ENCODE measurements at places on chromosomes 2 and 18.
A peak's percentile ranks its signal among the peaks of the same experiment; 100 is the strongest.

DNA sequence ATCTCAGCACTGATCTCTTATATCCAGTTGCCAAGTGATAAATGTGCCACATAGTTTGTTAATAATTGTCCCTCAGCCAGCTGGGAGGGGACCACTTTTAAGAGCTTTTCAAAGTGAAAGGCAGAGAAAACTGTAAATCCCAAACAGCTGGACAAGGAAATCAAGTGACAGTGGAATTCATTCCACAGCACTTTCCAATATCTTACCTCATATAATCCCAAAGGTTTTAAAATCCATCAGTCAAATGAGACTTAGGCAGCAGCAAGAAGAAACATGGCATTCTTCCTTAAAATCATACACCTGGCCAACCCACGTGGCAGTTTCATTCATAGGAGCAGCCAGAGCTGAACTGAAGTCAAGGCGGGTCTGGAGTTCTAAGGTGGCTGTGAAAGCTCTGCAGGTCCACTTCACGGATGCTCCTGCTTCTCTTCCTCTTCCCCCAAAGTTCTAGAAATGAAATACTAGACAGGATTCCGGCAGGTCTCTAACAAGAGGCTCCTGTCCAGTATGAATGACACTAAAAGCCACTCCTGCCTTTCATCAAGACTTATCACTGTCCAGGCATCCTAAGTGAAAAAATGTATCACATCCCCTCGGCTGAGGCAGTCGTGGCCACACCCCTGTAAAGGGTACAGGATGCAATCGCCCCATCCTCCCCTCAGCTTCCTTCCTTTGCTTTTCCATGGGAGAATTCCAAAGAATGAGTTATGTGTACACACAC, 190.4 kb upstream of the STK17B start:
- DNase-seq, result no peak

- DNase-seq, result no peak
Observed at GRCh38 chr2:206515580-206515979, 72.2 kb downstream of the ADAM23 start.

- no peak for DNase-seq
Observed at GRCh38 chr2:20986024-20986939, 57.6 kb downstream of the APOB start.

DNA sequence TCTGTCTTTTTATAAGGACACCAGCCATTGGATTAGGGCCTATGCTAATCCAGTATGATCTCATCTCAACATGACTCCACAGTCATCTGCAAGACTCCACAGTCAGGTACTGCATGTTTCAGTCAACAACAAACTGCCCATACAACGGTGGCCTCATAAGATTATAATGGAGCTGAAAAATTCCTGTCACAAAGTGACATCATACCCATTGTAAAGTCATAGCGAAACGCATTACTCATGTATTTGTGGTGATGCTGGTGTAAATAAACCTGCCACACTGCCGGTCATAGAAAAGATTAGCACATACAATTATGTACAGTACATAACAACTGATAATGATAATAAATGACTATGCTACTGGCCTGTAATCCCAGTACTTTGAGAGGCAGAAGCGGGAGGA, 102.2 kb downstream of the TEX51 start:
- no peak for DNase-seq

DNA sequence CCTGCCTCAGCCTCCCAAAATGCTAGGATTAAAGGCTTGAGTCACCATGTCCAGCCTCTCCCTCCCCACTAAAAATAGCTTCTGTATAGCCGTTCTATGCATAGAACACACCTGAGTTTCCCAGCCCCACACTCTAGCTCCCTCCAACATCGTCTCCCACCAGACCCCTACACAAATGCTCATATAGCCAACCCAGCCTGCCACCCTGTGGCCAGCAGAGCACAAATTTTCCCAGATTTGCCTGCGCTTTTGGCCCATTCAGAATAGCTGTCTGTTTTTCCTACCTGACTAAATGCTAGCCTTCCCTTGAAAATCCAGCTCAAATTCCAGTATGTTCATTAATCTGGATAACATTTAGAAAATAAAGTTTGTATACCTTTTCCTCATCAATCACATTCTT, 22.8 kb downstream of the TRABD2A start:
- no peak for DNase-seq

DNA sequence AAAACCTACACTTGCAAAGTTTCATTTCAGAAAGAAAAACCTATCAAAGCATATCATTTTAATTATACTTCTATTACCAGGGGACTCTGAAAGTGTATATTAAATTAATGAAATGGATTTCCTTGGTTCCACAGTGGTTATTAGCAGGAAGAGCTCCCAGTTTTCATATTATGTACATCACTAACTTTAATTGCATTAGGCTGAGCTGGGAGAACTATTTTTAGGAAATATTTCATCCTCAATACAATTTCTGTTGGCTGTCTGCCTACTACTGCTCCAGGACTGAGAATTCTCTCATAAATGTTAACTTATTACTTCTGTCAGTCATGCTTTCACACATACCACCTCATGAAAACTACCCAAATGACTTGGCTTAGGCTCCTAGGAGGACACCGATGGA, 301.4 kb downstream of the CMPK2 start:
- no peak for DNase-seq

- DNase-seq, result no peak
Observed at GRCh38 chr18:60966876-60967275, 366.4 kb upstream of the CDH20 start.

- no peak for DNase-seq
Observed at GRCh38 chr2:227643990-227644551, 22.5 kb upstream of the SCYGR5 start.

GRCh38 chr2:231604685-231605606, 12.3 kb downstream of the TEX44 start:
- peak; percentile 96 for DNase-seq

- DNase-seq, result no peak
Observed at GRCh38 chr18:12839057-12839525, 44.9 kb downstream of the PTPN2 start.

DNA sequence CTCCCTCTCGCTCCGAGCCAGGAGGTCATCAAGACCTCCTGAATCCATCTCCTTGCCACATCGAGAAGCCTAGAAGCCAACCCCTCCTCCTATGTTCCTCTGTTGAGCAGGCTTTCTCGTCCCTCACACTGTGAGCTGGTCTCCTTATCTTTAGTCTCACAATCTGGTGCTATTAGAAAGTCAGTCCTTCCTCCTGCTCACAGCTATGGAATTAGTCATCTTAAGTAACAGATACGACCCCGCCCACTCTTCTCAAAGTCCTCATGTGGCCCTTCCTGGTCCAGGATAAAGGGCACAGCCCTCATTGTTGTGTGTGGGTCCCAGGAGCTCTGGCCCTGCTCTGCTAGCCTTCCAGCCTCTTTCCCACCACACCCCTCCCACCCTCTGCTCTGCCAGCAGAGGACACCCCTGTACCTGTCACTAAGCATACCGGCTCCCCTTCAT, 41.4 kb upstream of the TRIB2 start:
- no peak for DNase-seq

DNA sequence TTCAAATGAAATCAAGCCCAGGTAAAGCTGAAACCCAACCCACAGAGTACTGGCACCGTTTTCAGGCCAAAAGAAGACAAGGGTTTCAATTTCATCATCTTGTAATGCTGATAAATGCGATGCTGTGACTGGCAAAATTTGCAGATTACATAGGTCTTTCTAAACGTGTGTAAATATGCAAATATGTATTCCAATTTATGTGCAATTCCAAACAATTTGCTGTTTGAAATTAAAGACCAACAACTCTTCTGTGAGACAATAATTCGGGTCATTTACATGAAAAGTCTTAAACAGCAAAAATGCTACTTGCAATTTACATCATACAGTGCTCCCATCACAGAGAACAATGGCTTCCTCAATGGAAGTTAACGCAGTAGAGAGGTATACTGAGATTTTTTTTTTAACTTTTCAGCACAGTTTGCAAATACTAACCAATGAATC, 2.8 kb upstream of the ZNF532 start:
- no peak for DNase-seq

DNA sequence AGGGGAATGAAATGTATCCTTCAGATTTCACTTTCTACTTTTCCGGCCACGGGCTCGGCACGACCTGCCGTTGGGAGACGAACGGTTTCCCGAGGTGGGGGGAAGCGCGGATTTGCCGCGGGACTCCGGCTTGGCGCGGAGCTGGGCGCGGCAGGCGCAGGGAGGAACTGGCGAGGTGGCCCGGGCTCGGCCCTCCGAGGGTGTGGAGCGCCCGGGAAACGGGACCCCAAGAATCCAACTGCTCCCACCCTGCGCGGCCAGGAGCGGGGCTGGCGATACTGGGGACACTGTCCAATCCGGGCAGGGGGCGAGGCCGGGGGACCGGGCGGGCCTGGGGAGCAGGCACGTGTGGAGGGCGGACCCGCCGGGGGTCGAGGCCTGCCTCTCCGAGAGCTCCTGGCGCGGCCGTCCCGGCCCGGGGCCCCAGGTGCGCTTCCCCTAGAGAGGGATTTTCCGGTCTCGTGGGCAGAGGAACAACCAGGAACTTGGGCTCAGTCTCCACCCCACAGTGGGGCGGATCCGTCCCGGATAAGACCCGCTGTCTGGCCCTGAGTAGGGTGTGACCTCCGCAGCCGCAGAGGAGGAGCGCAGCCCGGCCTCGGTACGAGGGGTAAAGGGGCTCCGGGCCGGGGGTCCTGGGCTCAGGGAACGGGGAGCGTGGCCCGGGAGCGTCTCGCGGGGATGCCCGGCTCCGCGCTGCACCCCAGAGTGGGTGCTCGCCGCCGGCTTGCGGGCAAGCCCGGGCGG, at the start of gene ANXA4:
Gene ANXA4 (plus strand): TSS at position 560 of the 747 bp plus-strand sequence. CDS start 39,432 bp downstream, outside the sequence.
- DNase-seq, result no peak

- no peak for DNase-seq
Observed at GRCh38 chr2:30030361-30030760, 109.0 kb upstream of the ALK start.

- DNase-seq, result no peak
Observed at GRCh38 chr18:73124175-73124574, 256.4 kb upstream of the NETO1 start.

- no peak for DNase-seq
Observed at GRCh38 chr2:217482056-217482710, 520.6 kb downstream of the TNS1 start.

DNA sequence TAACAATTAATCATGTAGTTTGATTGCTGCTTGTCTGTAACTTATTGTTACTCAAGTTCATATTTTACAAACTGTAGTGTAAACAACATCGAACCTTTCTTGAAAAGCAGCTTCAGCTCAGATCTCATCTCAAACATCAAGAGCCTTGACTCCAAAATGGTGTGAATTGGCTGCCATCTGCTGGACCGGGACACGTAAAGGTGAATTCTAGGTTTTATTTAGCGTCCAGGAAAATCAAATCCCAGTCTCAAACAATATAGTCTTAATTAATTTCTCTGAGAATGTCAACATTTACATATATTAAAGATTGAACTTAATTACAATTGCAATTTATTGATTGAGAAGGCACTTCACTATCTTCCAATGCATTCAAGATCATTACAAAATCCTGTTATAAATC, 453.0 kb downstream of the GALR1 start:
- no peak for DNase-seq

- DNase-seq, result no peak
Observed at GRCh38 chr2:224417361-224417729, 15.4 kb upstream of the FAM124B start.

- no peak for DNase-seq
Observed at GRCh38 chr2:219692521-219692920, 65.1 kb downstream of the SLC4A3 start.

GRCh38 chr2:150769421-150769820, 282.0 kb upstream of the RND3 start:
- DNase-seq, result no peak

GRCh38 chr2:54497763-54498680, 41.9 kb downstream of the SPTBN1 start:
- DNase-seq, result no peak

GRCh38 chr2:71361631-71362030, 30.0 kb downstream of the ZNF638 start:
- DNase-seq, result no peak

GRCh38 chr2:1101982-1102590, 151.4 kb downstream of the SNTG2 start:
- DNase-seq, result no peak

- no peak for DNase-seq
Observed at GRCh38 chr2:239648607-239649006, 247.8 kb upstream of the HDAC4 start.

GRCh38 chr18:39571511-39571910, 2005.9 kb upstream of the CELF4 start:
- no peak for DNase-seq

GRCh38 chr18:46158499-46158898, 54.3 kb downstream of the HAUS1 start:
- no peak for DNase-seq

- no peak for DNase-seq
Observed at GRCh38 chr2:8840475-8841091, 3.2 kb upstream of the KIDINS220 start.

- no peak for DNase-seq
Observed at GRCh38 chr2:11478899-11479605, 13.1 kb upstream of the E2F6 start.

- DNase-seq, result no peak
Observed at GRCh38 chr2:24912523-24912922, 7.5 kb downstream of the ADCY3 start.

GRCh38 chr2:143261986-143262385, 132.8 kb downstream of the ARHGAP15 start:
- DNase-seq, result no peak

- no peak for DNase-seq
Observed at GRCh38 chr2:121705390-121705789, 31.3 kb downstream of the NIFK start.

DNA sequence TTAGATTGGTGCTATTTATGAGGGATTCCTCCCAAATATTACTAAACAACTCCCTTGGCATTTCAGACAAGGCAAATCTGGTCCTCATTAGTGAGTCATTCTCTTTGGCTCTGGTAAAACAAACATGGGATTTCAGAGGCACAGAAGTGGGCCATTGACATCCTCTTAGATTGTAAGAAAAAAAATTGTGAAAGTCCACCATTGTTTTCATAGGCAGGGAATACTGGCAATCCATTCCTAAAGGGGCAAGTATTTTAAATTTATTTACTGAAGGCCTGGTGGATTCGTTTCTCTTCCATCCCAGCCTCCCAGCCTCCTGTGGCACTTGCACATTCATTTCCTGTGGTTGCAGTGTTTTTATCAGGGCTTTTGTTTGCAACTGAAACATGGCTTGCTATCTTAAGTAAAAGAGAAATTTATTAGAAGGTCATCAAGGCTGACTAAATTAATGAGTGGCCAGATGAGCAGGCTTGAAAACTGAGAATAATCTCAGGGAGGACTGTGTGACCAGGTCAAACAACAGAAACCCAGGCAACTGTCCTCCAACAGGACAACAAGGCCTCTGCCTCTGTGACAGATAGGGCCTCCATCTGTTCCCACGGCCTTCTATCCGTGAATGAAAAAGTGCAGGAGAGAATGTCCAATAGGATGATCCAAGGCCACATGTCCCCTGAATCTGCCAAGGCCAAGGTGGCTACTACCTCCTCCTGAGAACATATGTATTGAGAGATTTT, 23.1 kb upstream of the TNFAIP6 start:
- no peak for DNase-seq

- no peak for DNase-seq
Observed at GRCh38 chr18:59202258-59202820, 17.6 kb upstream of the GRP start.

GRCh38 chr2:219772103-219772635, 144.7 kb downstream of the SLC4A3 start:
- no peak for DNase-seq

GRCh38 chr2:70834881-70835280, 735 bp downstream of the CD207 start:
- DNase-seq, result no peak

GRCh38 chr2:230327418-230328154, 593 bp downstream of the SP140L start:
- DNase-seq, result no peak

GRCh38 chr18:3223356-3223755, 3.6 kb upstream of the MYOM1 start:
- no peak for DNase-seq

- no peak for DNase-seq
Observed at GRCh38 chr2:149082079-149082478, 43.6 kb downstream of the LYPD6B start.
